ENCODE measurements at places on chromosomes 5 and 9.

DNA sequence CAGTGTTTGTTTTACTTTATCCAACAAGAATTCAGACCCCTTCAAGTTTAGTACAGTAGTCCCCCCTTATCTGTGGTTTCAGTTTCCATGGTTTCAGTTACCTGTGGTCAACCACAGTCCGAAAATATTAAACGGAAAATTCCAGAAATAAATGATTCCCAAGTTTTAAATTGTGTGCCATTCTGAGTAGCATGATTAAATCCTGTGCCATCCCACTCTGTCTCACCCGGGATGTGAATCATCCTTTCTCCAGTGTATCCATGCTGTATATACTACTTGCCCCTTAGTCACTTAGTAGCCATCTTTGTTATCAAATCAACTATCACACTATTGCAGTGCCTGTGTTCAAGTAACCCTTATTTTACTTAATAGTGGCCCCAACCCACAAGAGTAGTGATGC is 153.8 kb upstream of the RASA1 start:
- DNase-seq, result no peak

DNA sequence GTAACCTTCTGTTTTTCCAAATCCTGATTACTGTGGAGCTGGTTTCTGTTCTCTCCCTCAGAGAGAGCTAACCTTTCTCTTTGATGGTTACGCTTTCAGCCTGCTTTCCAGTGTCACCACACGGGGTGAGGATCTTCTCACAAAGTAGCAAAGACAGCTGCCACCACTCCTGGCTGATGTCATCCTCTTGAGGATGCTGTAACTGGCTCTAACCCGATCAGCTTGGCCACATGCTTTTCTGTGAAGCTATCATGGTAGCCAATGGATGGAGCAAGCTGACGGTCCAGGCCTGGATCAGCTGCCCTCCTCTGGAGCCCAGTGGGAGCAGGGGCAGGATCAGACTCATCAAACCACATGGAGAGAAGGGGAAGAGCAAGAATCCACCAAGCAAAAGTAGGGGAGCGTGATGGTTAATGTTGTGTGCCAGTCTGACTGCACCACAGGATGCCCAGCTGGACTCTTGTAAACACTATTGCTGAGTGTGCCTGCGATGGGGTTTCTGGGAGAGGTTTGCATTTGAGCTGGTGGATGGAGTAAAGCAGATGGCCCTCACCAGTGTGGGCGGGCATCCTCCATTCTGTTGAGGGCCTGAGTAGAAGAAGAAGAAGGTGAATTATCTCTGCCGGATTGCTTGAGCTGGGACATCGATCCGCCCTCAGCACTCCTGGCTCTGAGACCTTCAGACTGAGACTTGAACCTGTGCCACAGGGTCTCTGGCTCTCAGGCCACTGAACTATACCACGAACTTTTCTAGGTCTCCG is 26.8 kb upstream of the ZNF354A start:
- no peak for DNase-seq

DNA sequence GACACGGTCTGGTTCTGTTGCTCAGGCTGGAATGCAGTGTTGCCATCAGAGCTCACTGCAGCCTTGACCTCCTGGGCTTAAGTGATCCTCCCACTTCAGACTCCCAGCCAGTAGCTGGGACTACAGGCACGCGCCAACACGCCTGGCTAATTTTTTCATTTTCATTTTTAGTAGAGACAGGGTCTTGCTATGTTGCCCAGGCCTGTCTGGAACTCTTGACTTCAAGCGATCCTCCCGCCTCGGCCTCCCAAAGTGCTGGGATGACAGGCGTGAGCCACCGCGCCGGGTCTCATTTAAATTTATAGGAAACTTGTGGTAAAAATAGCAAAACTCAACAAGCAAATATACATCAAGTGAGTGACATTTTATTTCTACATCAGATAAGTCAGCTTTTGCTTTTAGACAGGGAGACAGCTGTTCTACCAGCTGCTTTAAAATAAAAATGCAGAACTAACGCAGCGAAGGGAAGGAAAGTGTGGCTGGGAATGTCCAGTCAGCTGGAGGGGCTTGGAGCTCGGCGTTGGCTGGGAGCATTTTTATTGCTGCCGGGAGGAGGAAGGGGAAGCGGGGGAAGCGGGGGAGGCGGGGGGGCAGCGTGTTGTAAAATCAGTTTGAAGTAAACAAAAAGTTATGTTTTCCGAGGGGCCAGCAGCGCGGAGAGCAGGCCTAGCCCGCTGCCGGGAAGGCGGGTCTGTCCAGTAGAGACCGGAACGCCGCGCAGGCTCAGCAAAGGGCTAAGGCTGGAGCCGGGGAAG is 707 bp upstream of the ZFYVE16 start:
- peak; percentile 86 for DNase-seq

- DNase-seq, result no peak
These were observed 108.0 kb downstream of the EHMT1 start for GRCh38 chr9:137726764-137727163.

- no peak for DNase-seq
These were observed 95.1 kb downstream of the PBX3 start for GRCh38 chr9:125842242-125842641.

DNA sequence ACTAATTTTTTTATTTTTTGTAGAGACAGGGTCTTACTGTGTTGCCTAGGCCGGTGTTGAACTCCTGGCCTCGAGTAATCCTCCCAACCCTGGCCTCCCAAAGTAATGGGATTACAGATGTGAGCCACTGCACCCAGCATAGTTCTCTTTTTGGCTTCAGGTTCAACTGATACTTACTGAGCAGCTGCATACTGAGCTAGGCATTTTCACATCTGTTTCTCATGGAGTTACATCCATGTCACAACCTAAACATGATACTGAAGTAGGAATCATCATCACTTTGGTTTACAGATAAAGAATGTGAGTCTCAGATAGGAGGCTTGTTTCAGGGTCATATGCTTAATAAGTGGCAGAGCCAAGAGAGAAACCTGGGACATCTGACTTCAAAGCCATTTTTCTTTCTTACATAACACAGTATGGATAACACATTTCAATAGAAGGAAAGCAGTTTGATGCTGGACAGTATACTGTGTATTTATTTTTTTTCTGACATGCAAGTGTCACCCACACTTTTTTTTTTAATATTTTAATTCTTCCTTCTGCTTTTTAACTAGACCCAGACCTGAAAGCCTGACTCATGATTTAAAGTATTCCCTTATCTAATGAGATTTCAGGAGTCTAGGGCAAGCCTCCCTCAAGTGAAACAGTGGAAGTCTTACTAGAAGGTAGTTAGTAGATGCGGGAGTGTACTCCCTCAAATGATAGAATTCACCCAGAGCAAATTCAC is 90.8 kb downstream of the HACD4 start:
- DNase-seq, result no peak
